Colonic mucosa (tissue), 4 donors: ENCODE measurements at places on chromosomes 5 and 9. TPM values are rescaled to one million over a fixed set of nuclear protein-coding genes. Genes with fewer than 3 reads are reported as not detected.
A peak's percentile ranks its signal among the peaks of the same experiment; 100 is the strongest.

GRIN3A gene
- 0.45 TPM for total RNA-seq

SCGB3A2 gene
- total RNA-seq, result 0.67 TPM

DNA sequence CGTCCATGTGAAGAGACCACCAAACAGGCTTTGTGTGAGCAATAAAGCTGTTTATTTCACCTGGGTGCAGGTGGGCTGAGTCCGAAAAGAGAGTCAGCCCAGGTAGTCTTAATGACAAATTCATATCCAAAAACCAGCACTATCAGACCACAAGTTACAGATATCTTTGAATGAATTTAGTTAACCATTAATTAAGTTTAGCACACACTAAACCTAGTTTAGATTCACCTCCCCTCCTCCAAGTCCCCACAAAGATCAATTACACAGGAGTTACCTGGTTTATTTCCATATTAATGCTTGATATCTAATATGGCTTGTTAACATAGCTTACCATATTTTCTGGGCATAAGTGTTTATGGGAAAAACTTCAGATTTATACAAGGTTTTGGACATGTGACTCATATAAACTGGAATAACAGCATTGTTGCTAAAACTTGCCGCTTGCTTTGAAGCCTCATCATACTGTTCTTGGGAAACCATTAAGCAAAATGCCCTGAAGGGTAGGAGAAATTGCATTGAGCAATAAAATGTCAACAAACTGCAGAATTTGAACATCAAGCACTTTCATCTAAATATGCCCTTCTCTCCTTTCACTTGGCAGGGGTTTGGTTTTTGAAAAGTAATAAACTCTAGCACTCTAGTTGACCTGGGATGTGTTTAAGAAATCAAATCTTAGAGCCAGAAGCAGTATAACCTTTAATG lies 166.9 kb downstream of the SNCAIP start:
- DNase-seq, result no peak

FBP1 gene
- total RNA-seq, result 51.4 TPM

DNA sequence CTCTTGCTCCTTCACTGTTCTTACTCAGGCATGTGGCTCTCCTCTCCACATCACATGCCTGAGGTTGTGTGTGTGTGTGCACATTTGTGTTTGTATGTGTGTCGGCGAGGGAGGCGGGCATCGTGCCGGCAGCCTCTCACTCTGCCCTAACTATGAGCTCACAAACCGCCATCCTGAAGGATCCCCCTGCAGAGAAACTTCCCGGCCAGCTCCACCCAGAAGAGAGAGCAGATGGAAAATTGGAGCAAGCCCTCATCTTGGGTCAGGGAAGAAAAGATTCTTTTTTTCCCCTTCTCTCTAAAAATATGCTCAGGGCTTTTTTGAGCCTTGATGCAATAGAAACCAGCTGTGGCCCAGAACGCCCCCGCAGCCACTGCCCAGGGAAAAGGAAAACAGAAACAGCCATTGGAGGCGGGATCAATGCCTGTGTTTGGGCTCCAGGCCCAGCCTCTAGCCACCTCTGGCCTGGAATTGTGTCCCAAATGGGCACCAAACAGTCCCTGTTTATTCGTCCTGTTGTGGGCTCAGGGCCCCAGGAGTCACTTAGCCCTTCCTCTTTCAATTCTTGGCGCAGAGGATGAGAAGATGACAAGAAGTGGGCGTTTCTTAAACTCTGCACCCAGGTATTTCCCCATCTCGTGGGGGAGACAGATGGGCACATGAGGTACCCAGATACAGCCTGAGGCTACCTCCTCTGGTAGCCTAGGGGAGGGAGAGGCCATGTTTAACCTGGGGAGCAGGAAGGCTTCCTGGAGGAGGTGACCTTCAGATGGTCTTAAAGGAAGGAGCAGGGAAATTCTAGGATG lies 151.5 kb downstream of the RGS3 start:
- DNase-seq, result no peak

- DNase-seq, result no peak
Measured at GRCh38 chr9:25415718-25416117, 262.5 kb downstream of the TUSC1 start.

DNA sequence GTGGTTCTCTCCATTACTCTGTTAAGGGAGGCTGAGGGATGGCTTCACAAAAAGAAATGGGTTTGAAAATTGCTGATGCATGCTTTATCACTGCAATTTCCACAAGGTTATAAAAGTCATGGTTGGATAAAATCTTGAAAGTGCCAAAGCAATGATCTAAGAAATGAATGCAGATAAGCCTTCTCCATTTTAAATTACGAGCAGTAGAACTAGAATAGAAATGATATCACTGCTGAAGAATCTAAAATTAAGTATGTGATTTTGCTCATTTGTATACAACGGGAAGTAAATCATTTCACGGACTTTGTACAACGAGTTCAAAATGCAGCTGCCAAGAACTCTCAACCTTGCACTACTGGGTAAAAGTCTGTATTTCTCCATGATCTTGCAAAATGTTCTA lies 299.0 kb downstream of the PRELID2 start:
- no peak for DNase-seq

SH3TC2 gene
- total RNA-seq, result 0.66 TPM

KCNV2 gene
- not detected for total RNA-seq

GRCh38 chr9:90903766-90904424 lies 102.3 kb downstream of the SYK start:
- DNase-seq, result no peak

DNA sequence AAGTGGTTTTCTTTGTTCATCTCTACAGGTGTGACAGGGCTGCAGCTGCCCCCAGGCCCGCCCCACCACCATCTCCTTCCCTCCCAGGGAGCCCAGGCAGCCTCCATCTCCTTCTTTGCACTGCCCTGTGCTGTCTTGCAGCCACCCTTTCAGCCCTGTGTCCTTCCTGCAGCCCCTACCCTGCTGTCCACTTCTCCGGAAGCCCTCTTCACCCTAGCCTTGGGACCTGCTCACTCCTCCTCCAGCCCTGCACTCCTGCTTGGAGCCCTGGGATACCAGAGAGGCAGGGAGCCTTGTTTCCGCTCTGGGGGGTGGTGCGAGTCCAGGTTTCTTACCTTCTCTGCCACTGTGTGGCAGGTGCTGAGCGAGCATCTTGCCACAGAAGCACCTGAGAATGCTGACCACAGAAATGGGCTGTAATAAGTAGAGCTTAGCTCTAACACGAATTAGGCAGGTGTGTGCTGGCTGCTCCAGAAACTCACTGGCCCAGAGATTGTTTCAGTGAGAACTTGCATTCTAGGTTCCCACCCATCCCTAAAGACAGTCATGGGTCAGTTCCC lies 51.3 kb upstream of the GADD45G start:
- no peak for DNase-seq

DNA sequence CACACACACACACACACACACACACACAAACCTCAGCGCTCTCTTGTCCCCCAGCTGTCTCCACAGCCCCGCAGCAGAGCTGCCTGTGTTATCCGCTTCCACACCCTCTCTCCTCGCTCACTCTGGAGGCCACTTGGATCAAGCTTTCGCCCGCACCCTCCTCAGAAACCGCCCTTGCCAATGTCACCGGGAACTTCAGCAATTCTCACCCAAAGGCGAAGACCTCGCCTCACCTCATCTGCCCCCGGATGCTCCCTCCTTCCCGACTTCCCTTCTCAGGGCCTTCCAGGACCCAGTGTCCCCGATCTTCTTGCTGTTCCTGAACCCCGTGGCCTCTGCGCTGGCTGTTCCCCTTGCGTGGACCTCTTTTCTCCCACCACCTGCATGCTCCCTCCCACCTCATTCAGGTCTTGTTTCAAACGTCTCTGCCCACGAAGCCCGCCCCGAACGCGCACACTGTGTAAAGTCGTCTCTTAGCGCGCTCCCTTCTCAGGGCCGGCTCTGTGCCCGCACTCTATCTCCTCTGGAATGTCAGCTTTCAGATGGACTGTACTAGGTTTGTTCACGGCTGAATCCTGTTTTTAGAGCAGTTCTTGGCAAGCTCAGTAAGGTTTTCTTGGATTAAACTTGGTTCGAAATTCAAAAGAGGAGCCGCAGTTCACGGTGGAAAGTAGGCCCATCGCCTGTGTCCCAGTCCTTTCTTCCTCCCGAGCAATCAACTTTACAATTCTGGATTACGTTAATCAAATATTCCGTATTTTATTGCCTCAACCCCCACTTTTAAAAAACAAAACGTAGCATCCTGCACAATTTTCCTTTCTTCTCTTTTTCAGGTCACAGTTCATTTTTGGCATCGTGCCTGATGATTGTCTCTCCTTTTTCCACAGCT lies 1.0 kb upstream of the TRIM7 start:
- DNase-seq, result peak; percentile 50

DNA sequence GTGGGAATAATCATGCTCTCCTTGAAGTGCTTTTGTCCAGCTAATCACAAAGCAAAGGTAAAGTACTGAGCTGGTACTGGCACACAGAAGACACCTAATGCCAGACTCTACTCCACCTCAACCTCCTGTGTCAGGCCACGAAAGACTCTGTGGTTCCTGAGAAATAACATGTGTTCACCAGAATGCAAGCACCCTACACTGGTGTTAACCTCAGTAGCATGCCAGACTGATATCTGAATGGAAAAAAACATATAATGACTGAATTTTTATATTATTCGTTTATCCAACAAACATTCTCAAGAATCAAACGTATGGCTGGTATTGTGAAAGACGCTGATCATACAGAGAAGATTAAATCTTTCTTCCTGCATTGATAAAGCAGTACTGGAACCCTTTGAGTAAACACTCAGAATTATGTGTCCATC lies 97.1 kb upstream of the IFNE start:
- DNase-seq, result no peak

CNTNAP3B gene
- 1.1 TPM for total RNA-seq

DNA sequence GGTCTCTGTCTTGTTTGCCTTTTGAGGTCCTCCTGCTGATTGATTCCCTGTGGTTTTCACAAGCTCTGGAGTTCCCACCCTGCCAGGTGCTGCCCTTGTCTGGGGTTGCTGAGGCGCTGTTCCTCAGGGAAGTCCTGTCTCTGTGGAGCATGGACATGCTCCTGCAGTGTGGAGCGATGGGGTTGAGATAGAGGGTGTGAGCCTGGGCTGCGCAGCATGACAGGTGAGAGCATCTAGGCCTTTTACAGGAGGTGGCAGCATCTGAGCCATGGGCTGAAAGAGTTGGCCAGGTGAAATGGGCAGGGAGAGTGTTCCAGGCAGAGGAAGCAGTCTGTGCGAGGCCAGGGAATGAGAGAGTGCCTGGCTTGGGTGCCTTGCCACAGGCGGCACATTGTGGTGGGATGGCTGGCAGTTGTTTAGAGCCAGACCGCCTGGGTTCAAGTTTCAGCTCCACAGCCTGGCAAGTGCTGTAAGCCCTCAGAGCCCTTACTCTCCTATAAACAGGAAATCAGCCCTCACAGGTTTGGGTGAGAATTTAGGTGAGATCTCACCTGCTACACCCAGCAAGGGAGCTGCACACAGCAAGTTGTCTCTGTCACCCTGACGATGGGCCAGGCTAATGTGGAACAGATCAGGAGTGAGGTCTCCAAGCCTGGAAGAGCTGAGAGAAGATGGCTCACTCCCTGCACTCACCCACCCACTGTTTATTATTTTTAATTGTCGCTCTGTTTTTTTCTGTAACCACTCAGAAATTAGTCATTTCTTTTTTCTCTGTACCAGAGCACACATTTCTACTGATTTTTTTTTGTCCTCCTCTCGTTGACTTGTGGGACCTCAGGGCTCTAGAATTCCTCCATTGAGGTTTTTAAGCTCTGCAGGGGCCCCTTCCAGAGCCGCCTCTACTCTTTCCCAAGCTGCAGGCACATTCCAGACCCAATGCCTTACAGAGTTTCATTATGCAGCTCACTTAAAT lies 19.6 kb downstream of the TCOF1 start:
- DNase-seq, result no peak

- no peak for DNase-seq
Measured at GRCh38 chr9:101427358-101427757, 8.2 kb downstream of the ALDOB start.

DNA sequence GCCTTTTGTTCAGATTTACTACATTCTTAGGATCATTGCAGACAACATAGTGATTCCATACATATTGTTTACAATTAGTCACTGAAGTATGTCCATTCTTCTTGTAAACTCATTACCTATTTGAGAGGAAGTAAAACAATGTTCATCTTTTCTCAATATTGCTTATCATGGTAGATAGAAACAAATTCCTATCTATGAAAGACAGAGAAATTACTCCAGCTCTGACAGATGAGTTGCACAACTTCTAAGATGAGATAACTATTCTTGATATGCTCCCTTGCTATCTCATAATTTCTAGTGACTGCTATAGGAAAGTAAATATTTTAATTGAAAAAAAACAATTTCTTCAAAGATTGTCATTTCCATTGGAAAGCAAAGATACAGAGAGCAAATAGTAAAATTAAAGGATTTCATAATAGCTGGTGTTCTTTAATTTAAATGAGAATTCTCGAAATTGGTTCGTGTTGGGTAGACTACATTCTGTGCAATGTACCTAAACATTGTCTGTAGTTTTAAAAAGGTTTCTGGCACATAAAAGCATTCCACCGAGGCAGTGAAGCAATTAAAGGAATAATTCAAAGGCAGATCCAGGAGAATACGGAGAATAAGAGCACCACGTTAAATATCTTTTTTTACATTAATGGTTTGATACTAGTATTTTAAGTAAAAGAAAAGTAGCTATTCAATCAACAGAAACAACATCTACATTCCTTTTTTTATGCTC lies 1029.1 kb upstream of the ACO1 start:
- no peak for DNase-seq

ACSL6 gene
- total RNA-seq, result 0.25 TPM

SPOCK1 gene
- 8.5 TPM for total RNA-seq

HSDL2 gene
- 45.4 TPM for total RNA-seq

GFI1B gene
- 1.3 TPM for total RNA-seq

GRCh38 chr5:144156767-144157171 lies 13.7 kb downstream of the YIPF5 start:
- DNase-seq, result no peak

GRCh38 chr9:99954819-99955218 lies 48.4 kb downstream of the STX17 start:
- DNase-seq, result no peak

DNA sequence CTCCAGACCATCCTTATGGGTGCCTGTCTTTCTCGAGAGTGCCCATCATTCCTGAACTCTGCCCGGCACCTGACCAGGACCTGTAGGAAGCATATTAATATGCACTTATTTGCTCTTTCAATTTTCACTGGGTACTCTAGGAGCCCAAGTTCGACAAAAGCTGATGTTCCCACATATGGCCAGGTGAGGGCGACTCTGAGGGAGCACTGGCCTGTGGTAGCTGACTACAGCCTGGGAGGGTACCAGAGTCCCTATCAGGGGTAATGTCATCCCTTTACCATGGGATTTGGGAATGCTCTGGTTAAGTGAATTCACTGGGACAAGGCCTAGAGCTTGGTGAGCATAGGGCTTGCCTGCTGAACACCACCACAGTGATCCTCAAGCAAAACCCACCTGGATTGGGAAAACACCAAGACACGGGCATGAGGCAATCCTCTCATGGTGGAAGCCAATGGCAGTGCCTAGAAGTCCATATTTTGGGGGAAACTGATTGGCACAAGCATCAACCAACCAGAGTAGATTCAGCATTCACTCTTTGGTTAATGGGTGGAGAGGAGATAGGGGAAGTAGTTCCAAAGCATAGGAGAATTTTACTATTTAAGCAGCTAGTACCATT lies 112.2 kb downstream of the MTX3 start:
- DNase-seq, result no peak

DNA sequence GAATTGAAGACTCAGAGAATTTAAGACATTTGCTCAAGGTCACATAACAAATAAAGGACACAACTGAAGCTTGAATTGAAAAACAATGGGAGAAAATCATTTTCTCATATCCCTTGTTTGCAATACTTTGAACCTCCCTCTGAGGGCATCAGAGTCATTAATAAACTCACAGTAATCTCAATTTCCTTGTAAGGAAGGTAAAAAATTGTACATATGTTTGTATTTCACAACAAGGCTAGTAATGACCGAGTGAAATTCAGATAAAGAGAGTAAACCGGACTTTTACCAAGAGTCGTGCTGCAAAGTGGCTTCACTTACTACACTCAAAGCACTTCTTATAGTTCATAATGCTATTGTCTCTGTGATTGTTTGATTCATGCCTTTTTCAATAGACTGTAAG lies 665.0 kb downstream of the NR2F1-AS1 start:
- DNase-seq, result no peak
